ENCODE measurements at places on chromosomes 7 and 10.

- no peak for DNase-seq
Observed at GRCh38 chr7:99461221-99461620, 4.7 kb downstream of the ATP5MF start.

DNA sequence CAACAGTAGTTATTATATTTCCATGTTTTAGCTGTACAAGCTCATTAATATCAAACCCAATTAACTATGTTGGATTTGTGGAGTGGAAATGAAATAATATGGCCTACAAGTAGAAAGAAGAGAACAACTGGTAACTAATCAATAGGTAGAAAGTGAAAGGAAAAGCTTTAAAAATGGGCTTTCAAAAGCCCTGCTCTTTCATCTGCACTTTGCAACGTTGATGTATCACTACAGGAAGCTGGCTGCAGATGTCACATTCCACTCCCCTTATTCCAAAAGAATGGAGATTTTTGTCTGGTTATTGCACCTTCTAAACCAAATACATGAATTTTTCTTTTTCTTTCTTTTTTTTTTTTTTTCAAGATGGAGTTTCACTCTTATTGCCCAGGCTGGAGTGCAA is 11.7 kb upstream of the MKI67 start:
- no peak for DNase-seq

- DNase-seq: no peak
Observed at GRCh38 chr7:128739990-128740682, 977 bp downstream of the CALU start.

DNA sequence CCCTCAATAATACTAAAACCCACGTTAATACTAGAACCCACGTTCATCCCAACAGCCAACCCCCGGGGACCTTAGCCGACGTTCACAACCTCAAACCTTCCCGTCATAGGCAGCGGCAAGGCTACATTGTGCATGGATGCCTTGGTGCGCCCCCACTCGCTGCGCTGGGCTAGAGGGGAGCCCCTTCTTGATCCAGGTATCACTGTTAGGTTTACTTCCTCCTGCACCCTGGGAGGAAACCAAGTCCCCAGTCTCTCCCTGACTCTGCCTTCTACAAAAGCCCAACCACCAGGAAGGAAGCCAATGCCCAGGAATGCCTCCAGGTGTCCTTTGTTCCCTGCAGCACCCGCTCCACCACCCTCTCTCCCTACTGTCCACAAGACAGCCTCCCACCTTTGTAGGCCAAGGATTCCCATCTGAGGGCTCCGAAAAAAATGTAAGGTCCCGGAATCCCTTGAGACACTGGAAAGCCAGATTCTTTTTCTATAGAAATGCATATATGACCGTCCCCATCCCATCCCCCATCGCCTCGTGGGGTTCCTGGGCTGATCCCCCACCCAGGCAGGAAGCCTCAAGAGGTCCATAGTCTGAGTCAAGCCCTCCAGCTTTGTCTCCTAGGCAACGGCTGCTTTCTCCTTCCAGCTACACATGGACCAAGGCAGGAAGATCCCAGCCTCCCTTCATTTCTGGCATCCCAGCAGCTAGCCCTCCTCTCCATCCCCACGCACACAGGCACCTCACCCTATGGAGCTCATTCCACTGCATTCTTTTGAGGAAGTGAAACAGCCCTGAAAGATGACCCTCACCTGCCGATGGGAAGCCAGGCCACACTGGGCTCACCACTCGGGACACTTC is 25.2 kb downstream of the CTBP2 start:
- DNase-seq: no peak

GRCh38 chr10:15084502-15084922 is 4.1 kb downstream of the ACBD7 start:
- no peak for DNase-seq

DNA sequence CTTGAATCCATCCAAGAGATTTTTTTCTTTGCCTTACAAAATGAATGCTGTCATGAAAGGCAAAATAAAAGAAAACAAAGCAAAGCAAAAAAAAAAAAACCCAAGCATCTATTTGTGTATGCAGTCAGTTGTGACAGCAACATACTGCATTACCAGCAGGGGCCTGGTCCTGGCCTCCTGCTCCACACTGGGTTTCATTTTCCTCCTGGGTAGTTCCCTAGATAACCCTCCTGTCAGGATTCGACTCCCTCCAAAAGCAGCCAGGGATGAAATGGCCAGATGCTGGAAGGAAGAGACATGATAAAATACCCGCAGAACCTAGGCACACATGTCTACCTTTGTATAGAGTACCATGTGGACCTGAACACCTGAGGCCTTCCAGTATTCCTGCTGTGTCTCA is 148.6 kb downstream of the NRCAM start:
- no peak for DNase-seq

DNA sequence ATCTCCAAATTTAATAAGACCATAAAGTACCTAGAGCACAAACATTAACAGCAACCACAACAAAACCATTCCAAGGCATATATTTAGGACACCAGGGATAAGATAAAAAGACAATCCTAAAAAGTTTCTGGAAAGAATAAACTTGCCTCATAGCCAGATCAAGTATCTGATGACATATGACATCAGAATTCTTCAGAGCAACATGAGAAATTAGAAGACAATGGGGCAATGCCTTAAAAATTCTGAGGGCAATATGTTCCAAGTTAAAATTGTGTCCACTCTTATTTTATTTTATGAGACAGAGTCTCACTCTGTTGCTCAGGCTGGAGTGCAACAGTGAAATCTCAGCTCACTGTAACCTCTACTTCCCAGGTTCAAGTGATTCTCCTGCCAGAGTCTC is 2.8 kb downstream of the EFCAB10 start:
- no peak for DNase-seq

GRCh38 chr7:42319631-42320030 is 82.6 kb upstream of the GLI3 start:
- no peak for DNase-seq

GRCh38 chr10:113960617-113961181 is 83.0 kb upstream of the ADRB1 start:
- DNase-seq: no peak

DNA sequence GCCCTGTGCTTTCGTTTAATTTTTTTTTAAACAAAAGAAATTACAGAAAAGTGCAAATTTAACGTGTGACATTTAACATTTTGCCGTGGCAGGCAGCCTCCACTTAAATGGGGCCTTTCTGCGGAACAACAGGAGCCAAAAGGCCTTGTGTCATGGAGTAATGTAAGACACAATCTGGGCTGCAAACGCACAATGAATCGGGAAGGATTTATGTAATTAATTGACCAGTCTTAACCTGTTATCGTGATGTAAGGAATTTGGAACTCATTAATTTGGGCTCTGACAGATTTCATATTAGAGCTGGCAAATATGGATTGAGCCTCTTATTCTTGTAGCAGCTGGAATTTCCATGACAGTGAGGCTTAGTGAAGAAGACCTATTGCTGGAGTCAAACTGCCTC is 86.4 kb downstream of the SNX10 start:
- no peak for DNase-seq

- no peak for DNase-seq
Observed at GRCh38 chr7:12640299-12641096, 46.9 kb upstream of the ARL4A start.

GRCh38 chr7:81600608-81601007 is 169.2 kb downstream of the HGF start:
- DNase-seq: no peak

GRCh38 chr10:43644252-43644651 is 4.4 kb downstream of the ZNF32 start:
- no peak for DNase-seq

- DNase-seq: no peak
Observed at GRCh38 chr10:61346796-61347413, 106.3 kb downstream of the TMEM26 start.
